Upper lobe of right lung (tissue), 1 donor: ENCODE measurements at places on chromosomes 3 and 15.
A peak's percentile ranks its signal among the peaks of the same experiment; 100 is the strongest.

DNA sequence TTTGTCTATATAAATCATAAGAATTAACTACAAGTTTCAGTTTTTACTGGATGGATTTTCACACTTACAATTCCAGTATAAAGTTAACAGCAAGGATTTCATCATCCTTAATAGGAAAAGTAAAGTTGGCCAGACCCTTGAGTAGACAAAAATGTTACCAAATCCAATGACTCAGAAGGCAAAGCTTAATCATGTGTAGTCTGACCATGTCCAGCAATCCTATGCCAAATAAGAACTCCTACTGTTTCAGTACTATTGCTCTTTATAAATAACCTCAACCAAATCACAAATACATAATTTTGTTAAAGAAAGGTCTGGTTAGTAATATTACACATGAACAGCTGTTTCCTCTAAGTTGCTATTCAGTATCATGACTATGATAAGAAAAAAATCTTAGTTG is 35.0 kb downstream of the PLOD2 start:
- no peak for DNase-seq

GRCh38 chr3:98555025-98555379 is 23.2 kb downstream of the GPR15 start:
- DNase-seq: no peak

- DNase-seq: no peak
Observed at GRCh38 chr3:116000311-116000710, 377.0 kb downstream of the GAP43 start.

DNA sequence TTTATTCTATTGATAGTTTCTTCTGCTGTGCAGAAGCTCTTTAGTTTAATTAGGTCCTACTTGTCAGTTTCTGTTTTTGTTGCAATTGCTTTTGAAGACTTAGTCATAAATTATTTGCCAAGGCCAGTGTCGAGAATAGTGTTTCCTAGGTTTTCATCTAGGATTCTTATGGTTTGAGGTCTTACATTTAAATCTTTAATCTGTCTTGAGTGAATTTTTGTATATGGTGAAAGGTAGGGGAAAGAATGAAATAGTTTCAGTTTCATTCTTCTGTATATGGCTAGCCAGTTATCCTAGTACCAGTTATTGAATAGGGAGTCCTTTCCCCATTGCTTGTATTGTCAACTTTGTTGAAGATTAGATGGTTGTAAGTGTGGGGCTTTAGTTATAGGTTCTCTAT is 10.6 kb upstream of the GCSAM start:
- DNase-seq: no peak

DNA sequence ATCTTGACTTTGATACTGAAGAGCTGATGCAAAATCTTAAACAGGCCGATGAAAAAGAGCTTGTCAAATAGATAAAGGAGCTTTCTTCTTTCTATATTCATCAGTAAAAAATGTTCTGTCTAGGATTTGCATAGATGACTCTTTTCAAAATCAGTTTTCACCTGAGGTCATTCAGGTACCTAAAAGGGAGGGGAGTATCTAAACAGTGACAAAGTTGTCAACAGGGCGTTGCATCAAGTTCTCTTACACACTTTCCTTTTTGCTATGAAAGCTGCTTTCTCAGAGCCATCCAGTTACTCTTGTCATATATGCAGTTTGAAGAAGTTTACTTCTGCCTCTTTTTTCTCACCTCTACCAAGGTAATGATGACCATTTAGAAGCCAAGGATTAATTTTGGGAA is 60.0 kb downstream of the AKAP13 start:
- no peak for DNase-seq

- DNase-seq: no peak
Observed at GRCh38 chr15:69253156-69253555, 45.6 kb upstream of the PAQR5 start.

- no peak for DNase-seq
Observed at GRCh38 chr3:158771982-158772381, 29.9 kb upstream of the MFSD1 start.

GRCh38 chr3:110813541-110813940 is 258.1 kb upstream of the NECTIN3 start:
- no peak for DNase-seq

DNA sequence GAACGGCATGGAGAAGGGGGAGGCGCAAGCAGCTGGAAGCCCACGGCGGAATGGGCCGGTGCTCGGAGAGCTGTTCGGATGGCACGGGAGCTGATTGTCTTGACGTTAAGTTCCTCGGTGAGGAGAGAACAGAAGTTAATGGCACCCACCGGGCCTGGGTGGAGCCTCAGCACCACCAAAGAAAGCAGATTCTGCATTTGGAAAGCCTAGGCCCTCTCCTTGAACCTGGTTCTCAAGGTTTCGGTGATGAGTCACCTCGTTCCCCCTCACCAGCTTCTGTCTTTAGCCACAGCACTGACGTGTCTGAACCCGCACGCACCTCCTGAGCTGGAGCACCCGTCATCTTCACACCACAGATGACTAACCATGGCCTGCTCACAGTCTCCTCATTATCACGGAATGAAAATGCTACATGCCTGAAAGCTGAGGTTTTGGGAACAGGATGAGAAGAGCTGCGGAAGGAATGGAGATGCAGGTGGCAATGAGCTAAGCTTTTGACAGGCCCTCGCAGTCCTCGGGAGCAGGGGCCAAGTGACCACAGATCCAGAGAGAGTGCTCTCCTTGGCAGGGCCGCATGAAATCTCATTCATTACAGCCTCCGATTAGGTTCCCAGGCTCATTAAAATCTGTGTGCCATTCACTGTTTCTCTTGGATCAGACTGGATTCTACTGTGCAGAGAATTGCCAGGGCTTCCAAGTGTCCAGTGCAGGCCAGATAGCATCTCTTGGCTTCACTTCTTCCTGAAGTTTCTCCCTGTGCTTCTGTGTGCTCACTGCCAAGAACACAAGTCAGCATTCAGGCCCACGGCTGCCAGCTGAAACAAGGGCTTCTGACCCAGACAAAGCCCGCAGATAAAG is 96.3 kb upstream of the DLG1 start:
- no peak for DNase-seq

DNA sequence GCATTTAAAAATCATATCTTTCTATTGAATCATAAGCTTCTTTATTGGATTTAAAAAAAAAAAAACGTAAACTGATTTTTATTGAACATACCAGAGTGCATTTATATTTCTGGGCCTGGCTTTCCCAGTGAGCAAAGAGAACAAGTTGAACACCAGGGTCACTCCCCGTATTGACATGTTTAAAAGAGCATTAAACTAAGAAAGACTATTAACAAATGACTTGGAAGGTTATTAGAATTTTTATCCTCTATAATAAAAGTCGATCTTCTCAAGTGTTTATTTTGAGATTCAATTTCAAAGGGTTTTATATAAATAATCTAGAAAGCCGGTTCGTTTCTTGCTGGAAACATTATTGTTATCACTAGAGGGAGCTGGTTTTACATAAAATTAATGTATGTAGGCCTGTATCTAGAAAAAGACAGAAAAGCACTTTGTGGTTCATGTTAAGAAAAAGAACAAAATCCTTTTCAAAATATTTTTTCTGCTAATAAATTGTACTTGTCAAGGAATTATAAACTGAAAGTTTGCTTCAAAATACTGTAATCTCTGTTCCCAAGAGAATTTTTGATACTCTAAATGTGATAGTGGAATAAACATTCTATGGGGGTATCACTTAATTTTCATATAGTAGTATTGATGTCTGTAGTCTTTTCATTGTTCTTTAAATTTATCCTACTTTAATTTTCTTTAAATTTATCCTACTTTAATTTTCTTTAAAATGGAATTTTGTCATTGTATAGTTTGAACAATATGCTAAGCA is 321.8 kb upstream of the MME start:
- DNase-seq: no peak

DNA sequence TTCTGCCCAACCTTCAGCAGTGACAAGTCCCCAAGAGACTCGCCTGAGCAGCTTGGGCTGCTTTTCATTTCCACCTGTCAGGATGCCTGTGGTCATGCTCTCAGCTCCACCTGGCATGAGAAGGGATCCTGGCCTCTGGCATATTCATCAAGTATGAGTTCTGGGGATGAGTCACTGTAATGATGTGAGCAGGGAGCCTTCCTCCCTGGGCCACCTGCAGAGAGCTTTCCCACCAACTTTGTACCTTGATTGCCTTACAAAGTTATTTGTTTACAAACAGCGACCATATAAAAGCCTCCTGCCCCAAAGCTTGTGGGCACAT is 3.5 kb downstream of the MYD88 start:
- no peak for DNase-seq

DNA sequence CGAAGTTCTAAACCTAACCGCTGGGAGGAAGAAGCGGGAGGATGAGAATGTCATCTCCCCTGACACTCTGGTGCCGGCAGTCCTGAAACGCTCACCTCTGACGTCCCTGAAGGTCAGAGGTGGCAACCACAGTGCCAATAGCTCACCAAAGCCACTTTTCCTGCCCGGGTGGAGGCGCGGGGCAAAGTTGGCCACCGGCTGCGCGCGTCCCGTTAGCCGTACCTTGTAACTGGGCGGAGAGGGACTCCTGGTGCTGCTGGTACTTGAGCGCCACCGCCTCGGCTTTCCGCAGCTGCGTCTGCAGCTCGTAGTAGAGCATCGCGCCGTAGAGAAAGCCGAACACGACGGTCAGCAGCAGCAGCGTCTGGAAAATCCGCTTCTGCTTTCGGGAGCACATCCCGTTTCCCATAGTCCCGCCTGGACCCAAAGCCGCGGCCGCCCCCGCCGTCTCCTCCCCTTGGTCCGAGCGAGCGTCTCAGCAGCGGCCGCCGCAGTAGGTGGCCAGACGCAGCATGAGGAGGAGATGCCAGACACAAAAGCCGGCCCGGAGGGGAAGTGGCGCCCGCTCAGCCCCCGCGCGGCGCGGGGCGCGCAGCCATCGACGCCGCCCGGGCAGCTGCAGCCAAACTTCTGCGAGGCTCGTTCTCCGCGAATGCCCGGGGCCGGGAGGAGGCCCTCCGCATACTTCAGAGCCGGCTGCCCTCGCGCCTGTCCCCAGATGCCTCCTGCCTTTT is 680 bp downstream of the GOLIM4 start:
- peak; percentile 86 for DNase-seq

- DNase-seq: no peak
Observed at GRCh38 chr3:171044835-171045793, 18.6 kb upstream of the SLC2A2 start.

DNA sequence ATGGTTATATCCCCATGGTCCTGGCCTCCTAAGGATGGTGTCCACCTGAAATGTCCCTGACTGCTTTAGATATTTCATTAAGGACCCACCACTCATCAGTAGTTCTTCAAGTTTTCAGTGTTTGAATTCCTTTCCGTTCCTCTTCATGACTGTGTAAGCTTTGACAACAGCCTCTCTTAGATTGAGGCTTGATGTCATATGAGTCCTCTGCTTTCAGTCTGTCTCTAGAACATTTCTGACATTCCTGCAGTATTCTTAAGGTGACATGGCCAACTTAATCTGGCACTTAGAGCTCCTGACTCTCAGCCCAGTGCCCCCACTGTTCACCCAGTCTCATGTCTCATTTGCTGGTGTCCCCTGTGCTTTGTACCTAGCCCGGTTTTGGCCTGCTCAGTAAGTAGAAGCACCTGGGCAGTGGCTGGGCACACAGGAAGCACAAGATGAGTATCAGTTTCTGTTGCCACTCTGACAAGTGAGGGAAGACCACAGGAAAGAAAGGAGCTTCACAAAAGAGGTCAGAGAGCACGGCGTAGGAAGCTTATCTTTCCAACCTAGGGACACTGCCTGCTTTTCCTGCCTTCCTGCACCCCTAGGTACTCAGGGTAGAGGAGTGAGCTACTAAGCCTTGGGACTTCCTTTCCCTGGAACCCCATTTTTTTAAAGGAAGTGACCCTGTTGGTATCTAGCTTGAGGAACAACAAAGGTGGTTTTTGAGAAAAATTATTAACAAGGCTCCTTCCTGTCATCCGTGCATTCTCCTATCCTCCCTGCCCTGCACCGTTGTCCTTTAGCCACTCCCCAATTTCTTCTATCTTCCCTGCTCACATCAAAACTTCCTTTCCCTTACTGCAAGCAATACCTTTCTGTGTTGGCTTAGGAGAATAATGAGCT is 103.1 kb downstream of the KLHL25 start:
- no peak for DNase-seq

DNA sequence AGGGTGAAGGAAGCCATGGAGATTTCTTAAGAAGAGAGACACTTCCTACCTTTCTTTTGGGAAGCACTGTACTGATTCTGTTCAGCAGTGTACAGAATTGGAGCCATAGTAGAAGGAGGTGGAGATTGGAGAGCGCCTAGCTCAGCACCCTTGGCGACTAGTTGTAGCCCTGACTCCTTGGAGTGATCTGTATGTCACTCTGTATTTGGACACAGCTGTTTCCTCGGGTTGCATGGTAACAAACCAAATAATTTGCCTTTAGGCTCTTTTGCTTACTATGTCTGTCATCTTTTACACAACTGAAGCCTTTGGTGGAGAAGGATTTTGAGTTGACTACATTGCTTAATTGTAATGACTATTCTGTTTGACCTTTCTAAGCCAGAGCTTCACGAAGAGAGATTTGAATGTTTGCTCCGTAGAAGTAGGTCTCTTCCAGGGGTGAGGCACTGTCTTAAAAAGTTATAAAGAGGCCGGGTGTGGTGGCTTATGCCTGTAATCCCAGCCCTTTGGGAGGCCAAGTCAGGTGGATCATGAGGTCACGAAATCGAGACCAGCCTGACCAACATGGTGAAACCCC is 77.1 kb downstream of the AKAP13 start:
- no peak for DNase-seq

- no peak for DNase-seq
Observed at GRCh38 chr15:90588427-90588826, 58.7 kb downstream of the CRTC3 start.

DNA sequence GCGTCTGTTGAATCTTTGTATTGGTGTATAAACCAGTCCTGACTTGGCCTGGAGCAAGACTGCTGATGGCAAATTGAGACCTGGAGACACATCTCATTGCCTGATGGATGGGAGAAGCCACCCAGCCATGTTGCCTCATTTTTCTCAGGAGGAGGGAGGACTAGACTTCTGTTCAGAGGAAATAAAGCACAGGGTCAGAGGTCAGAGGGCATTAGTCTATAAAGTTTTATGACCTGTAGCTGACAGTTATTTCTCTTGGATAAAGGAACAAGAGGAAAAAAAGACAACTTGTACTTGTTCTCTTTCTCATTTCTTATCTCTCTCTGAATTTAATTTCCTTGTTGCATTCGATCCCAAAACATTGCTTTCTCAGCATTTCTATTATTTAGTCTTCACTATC is 775.9 kb downstream of the SQOR start:
- DNase-seq: no peak

- no peak for DNase-seq
Observed at GRCh38 chr15:63565536-63566186, 31.5 kb upstream of the FBXL22 start.

DNA sequence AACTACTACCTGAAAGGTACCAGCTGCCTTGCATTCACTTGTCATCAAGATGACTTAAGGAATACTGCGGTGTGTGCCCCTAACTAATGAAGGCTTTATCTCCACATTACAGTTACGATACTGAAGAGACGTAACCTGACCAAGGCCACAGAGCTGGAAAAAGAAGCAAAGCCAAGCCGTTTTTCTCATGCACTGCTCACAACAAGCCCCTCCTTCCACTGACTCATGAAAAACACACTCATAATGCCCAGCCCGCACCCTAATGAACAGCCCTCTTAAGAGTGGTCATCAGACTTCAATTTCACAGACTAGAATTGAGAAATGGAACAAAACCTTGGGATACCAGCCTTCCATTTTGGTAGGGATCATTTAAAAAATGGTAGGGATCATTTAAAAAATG is 11.6 kb downstream of the PSMD6 start:
- DNase-seq: no peak

- no peak for DNase-seq
Observed at GRCh38 chr3:63685340-63685739, 32.9 kb downstream of the SNTN start.
